ENCODE measurements at places on chromosomes 1 and 21. TPM values are rescaled to one million over a fixed set of nuclear protein-coding genes. Genes with fewer than 3 reads are reported as not detected.

DNA sequence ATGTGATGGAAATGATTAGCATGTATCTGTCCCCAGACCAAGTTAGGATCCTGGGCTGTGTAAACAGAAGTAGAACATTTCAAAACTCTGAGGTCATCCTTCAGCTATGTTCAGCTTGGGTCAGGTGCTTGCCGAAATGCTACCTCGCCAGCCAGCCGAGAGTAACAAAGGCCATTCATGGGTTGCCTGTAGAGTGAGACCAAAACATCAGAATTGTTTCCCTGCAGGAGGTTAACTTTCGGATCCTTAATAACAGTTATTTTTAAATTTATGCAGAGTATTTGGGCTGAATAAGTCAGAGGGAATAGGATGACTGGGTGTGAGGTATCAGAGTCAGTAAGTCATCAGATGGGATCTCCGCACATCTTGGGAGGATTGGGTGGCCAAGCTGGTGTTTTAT lies 35.6 kb downstream of the SMYD2 start:
- no peak for DNase-seq

DNA sequence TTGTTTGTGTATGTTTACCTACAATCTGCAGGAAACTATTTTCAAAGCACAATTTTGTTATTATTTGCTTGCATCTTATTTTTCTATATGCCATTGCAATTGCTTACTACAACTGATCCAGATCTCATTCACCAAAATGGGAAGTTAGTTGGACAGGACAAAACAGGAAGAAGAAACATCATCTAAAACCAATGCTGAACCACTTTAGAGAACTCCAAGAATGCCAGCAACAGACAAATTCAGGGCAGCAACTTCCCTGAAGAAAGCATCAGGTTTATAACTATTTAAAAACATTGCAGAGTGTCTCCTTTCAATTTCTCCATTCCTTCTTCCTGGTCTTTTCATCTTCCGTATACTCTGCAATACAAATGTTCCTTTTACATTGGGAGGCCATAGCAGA lies 82.4 kb upstream of the SMYD2 start:
- no peak for DNase-seq

- no peak for DNase-seq
These were observed 23.3 kb downstream of the CYP2J2 start for GRCh38 chr1:59903141-59903754.

GRCh38 chr1:13941315-13941714 lies 241.3 kb downstream of the PRDM2 start:
- no peak for DNase-seq

- no peak for DNase-seq
These were observed 73.1 kb upstream of the EDEM3 start for GRCh38 chr1:184827600-184828368.

DNA sequence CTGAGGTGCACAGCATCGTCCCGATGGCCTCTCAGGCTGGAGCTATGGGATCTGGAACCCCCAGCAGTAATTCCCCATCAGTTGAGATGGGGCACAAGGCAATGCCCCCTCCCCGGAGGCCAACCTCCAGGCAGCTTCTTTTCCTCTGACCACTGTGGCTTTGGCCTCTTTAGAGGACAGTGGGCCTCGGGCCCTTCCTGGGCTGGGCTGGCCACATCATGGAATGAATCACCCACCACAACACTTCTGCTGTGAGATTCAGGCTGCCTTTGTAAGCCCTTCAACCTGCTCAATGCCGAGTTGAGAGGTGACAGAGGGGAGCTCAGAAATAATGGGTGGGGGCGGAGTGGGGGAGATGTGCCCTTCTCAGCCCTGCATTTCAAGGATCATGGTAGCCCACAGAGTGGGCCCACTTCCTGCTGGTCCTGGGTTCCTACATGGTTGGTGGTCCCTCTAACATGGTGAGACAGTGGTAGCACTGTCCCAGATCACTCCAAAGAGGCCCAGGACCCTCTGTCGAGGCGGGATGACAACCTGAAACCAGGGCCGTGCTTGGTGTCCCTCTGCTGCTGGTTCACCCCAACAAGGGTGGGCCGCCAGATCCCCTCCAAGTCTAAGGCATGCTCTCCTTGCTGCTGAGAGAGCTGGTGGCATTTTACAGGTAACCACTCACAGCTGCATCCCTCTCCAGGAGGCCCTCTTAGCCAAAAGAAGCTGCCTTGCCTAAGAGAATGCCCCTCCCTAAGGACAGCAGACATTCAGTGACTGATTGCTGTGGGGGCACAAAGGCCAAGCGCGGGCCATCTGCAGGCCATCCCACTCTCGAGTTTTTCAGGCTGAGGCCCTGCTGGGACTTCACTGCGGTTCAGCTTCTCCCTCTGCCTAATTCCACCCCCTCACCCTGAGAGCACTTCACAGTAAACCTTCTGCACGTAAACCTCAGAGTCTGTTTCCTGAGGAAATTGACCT lies 29.7 kb upstream of the EVA1B start:
- no peak for DNase-seq

DNA sequence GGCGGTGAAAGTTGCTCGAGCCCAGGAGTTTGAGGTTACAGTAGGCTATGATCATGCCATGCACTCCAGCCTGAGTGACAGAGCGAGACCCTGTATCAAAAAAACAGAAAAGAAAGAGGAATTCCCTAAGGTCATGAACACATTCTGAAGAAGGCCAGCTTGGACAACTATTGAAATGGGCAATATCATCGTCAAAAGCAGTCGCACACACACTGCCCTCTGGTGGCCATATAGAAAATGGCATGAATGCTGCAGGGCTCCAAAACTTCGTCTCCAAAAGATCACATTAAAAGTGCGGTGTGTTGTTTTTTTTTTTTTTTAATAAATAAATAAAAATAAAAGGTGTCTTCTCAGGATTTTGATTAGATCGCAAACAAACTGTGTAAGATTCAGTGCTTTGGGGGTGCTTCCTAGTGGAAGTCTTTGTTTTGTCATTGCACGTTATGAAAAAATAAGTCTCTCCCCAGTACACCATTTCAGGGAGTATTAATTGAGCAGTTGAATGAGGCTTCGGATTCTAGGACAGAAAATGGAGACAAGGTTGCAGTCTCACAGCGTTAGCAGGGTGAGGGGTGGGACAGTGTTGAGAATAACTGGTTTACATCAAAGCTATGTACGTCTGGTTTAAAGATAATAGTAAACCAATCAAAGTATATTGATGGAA lies 87.5 kb upstream of the FMN2 start:
- DNase-seq = no peak

GRCh38 chr1:179812501-179813292 lies 64.9 kb downstream of the TOR1AIP2 start:
- no peak for DNase-seq

- no peak for DNase-seq
These were observed 352.9 kb downstream of the LTN1 start for GRCh38 chr21:28639737-28640136.

DNA sequence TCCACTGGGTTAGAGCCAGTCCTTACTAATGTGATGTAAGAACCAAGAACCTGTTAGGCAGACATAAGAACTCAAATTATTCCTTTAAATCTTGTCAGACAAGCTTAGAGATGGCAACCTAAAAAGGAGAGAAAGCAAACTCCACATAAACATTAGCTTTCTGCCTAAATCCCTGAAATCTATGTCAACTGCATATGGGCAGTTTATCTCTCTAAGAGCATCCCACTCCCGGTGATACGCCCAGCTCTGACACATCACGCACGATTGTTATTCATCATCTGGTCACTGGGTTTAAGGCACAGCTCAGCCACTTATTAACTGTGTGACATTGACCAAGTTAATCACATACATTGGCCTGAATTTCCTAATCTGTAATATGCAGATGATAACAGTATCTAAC lies 323.7 kb downstream of the HHIPL2 start:
- DNase-seq = no peak

- no peak for DNase-seq
These were observed 15.9 kb upstream of the CEP350 start for GRCh38 chr1:179938752-179939151.

GRCh38 chr1:205811660-205812059 lies 1.3 kb downstream of the SLC41A1 start:
- no peak for DNase-seq

GRCh38 chr1:48054232-48054631 lies 57.0 kb upstream of the TRABD2B start:
- DNase-seq = no peak

DNA sequence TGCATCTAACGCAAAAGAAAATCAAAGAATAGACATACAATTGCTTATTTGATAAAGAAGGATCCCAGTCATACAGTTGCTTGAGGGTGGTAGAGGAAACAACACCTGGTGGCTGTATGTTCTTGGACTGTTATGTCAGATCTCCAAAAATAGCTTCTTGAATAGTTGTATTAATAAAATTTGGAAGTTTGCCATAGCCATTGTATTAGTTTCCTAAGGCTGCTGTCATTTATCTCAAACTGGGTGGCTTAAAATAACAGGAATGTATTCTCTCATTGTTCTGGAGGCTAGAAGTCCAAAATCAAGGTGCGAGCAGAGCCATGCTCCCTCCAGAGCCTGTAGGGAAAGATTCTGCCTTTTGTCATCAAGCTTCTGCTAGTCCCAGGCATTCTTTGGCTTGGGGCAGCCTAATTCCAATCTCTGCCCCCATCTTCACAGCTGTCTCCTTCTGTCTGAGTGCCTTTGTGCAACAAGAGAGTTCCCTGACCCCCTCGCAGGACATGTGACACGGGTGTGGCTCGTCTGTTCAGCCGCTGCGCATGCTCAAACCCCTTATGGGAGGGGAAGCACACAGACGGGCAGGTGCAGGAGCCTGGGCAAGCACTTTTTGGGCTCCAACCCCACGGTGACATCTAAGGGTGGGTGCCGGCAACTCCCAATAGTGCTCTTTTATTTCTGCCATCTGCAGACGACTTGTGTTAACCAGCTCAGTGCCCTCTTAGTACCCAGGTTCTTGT lies 21.7 kb upstream of the GRIK1 start:
- DNase-seq = no peak

- DNase-seq = no peak
These were observed 87.9 kb upstream of the SOX13 start for GRCh38 chr1:203985044-203985443.

DNA sequence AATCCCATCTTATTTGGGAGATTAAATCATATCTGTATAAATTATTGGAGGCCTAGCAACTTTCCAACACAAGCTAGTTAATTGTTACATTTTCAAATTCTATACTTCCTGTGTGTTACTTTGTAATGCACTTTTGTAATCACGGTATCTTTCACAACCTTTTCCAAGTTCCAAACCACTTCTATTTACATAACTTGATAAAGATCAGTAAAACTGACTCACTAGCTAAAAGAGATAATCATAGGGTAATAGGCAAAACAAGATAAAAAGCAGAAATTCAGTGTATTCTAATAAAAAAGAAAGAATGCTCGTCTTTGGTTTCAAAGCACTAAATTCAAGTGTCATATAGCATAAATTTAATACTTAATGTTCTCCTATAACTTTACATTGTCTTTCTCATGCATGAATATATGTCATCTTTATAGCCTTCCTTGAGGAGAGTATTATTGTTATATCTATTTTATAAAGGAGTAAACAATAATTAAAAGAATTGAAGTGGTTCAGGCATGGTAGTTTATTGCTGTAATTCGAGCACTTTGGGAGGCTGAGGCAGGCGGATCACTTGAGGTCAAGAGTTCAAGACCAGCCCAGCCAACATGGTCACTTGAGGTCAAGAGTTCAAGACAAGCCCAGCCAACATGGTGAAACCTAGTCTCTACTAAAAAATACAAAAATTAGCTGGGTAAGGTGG lies 66.4 kb downstream of the RGS13 start:
- DNase-seq = no peak

Gene SPATA46
- not detected for polyA plus RNA-seq

Gene MYOG
- polyA plus RNA-seq = 562 TPM

Gene OPN3
- 27.0 TPM for polyA plus RNA-seq
